ENCODE measurements at places on chromosomes 1 and 21.
A peak's percentile ranks its signal among the peaks of the same experiment; 100 is the strongest.

DNA sequence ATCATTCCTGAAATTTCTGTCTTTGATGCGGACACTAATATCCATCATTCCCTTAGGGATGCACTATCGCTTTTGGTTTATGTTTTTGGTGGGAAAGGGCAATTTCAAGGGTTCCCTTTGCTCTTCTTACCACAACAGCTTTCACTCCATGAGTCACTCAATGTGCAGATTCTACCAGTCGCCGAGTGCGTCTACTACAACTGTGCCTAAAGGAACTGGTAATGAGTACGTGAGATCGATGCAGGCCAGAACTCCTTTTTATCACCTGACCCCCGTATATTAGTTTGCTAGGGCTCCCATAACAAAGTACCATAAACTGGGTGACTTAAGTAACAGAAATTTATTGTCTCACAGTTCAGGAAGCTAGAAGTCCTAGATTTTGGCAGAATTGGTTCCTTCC is 27.5 kb upstream of the TMEM54 start:
- no peak for DNase-seq

GRCh38 chr1:244011786-244012185 is 39.3 kb upstream of the ZBTB18 start:
- no peak for DNase-seq

DNA sequence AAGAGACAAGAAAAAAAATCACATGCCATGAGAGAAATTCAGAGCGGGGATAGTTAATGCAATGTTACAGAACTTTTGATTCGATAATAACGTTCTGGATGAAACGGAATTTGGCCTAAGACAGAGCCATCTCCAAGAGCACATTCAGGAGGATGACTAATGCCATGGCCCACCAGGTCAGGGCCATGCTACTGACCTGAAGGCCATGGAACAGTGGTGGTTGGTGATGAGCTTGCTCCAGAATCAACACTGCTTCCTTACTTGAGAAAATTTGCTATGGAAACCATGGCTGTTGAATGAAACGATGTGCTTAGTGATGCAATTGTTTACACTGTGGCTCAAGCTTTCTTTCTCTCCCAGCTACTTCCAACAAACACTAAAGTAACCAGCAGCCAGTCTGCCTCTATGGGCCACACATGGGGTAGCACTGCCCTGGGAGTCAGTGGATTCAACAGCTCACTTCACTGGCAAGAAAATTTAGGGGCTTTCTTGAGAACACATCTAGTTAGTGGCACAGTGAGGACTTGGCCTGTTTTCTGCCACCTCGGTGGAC is 299.1 kb downstream of the PCP4 start:
- no peak for DNase-seq

DNA sequence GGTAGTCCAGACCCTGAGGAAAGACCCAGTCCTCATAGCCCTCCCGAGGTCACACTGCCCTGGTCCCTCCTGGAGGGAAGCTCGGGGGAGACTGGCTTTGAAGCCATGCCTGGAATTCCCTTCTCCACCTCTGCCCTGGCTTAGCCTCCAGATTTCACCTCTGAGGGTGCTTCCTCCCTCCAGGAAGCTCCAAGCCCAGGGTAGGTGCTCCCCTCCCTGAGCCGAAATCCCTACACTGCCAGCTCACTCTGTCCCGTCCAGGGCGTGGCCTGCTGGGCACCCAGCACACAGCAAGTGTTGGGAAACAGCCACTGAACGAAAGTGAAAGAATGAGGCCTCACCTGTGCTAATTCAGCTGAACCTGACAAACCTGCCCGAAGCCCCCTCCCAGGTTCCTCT is 6.0 kb upstream of the TNFRSF25 start:
- DNase-seq: no peak

DNA sequence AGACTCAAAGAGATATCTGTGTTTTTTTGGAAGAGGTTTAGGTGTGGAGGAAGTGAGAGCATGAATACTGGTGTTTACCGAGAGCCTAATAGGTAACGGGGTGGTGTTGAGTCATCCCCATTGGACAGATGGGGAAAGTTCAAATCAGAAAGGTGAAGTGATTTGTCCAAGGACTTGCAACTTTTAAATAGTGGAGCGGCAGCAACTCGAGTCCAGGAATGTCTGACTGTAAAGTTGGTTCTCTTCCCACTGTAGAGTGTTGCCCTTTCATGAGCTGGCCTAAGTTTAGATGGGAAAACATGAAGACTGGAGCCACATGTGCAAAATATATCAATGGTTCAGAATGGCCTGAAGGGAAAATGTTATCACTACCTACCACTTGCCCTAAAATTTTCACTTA is 125.7 kb downstream of the LYPLAL1 start:
- DNase-seq: no peak

GRCh38 chr21:41504030-41504429 is 3.9 kb downstream of the TMPRSS2 start:
- no peak for DNase-seq

- DNase-seq: peak; percentile 62
Observed at GRCh38 chr1:160539990-160540858, 17.2 kb upstream of the SLAMF6 start.

GRCh38 chr1:106889059-106889458 is 167.4 kb upstream of the PRMT6 start:
- no peak for DNase-seq

DNA sequence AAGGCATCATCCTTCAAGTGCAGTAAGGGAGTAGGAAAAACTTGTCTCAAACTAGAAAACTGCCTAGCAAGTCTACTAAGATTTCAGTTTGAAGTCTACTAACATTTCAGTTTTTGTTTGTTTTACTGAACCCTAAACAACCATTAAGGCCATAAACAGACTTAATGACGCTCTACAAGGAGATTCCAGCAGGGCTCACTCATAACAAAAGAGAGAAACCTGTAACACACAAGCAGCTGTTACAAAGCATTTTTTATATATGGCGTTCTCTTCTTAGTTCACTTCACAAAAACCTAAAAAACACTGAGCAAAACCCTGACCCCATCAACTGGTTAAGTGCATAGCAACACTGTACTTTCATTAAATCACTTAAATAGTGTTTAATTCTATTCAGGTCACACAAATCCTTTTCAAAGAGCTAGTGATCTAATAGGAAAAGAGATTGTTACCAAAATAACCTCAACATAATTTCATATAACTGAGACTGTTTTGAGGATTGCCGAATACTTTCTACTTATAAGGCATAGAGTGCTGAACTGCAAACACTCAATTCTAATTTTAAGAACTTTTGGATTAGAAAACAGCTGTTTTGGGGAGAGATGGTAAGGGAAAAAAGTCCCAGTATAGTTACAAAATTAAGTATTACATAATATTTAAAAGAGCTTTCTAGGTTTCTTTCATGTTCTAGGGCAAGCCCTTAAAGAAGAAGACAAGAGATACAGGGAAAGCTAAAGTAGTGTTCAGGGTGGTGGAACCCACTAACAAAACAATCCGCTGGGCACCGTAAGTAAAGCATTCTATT is 1.4 kb downstream of the B3GALNT2 start:
- no peak for DNase-seq

DNA sequence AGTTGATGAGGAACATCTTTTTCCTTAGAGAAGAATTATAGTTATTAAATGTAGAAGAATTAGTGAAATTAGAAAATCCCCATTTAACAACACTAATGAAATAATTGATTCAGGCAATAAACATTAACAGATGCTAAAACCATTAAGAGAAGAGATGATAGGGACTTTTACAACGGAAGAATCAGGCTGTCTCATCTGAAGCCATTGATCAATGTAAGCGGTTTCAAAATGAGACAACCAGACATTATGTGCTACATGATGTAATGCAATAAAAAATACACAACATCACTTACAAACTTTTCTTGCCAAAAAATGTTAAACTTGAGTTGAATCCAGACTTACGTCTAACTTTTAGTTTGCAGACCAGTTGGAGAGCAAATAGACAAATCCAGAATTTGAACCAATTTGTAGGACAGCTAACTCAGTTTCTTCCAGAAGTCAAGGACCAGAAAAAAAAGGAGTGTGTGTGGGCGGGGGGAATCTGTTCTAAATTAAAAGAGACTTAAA is 165.4 kb upstream of the DPT start:
- DNase-seq: no peak

- no peak for DNase-seq
Observed at GRCh38 chr1:216458812-216459211, 35.6 kb upstream of the USH2A start.

GRCh38 chr1:208215393-208215792 is 28.8 kb downstream of the PLXNA2 start:
- DNase-seq: no peak

- DNase-seq: peak; percentile 42
Observed at GRCh38 chr1:51558375-51558924, 39.4 kb upstream of the EPS15 start.

DNA sequence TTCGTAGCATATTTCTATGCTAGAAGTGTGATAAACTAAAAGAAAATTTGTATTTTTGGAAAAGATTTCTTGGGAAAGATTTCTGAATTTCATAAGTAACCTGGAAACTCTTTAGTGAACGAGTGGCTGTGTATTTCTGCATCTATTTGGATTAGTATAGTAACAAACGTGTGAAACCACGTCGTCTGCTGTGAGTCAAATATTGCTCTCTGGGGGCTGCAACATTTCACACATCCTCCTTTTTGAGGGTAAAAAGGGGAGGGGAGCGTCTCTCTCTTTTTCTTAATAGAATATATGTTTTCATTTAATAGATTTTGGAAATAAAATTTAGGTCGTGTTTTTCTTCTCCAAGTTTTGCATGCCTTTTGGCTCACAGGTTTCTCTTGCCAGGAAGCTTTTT is 44.8 kb downstream of the LHX9 start:
- DNase-seq: no peak

DNA sequence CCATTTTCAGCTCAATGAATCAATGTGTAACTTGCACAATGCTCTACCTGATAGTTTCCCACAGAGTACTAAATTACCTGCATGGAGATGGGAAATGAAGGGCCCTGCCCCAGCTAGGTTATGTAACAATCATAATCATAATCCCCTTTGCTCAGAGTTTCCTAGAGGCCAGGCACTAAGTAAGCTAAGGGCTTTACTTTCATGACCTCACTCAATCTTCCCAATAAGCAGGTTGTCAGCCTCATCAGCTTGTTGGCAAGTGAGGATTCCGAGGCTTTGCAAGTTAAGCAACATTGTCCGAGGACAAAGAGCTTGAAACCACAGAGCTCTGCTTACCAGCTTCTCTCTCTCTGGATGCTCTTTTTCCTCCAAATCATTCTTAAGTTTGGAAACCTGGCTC is 64.1 kb upstream of the NTPCR start:
- no peak for DNase-seq

GRCh38 chr1:77540501-77541161 is 141.8 kb downstream of the ZZZ3 start:
- DNase-seq: no peak

GRCh38 chr1:26358411-26359384 is 4.8 kb upstream of the CRYBG2 start:
- peak; percentile 85 for DNase-seq

GRCh38 chr1:37865348-37866120 is 6.1 kb upstream of the MTF1 start:
- peak; percentile 71 for DNase-seq

DNA sequence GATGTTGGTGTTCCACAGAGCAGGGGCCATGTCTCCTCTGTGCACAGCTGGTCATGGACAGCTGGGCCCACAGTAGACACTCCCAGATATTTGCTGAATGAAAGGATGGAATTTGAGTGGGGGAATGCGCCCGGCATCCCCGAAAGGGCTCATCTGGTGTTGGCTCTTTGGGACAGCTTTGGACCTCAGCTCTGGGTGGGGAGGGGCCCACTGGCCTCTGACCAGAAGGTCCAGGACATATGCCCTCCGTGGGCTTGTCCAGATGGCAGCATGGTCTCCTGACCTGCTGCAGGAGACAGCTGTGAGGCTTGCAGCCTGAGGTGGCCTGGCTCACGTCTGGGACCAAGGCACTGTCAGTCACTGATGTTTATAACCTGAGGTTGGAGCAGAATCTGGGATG is 160.4 kb upstream of the AJAP1 start:
- no peak for DNase-seq

DNA sequence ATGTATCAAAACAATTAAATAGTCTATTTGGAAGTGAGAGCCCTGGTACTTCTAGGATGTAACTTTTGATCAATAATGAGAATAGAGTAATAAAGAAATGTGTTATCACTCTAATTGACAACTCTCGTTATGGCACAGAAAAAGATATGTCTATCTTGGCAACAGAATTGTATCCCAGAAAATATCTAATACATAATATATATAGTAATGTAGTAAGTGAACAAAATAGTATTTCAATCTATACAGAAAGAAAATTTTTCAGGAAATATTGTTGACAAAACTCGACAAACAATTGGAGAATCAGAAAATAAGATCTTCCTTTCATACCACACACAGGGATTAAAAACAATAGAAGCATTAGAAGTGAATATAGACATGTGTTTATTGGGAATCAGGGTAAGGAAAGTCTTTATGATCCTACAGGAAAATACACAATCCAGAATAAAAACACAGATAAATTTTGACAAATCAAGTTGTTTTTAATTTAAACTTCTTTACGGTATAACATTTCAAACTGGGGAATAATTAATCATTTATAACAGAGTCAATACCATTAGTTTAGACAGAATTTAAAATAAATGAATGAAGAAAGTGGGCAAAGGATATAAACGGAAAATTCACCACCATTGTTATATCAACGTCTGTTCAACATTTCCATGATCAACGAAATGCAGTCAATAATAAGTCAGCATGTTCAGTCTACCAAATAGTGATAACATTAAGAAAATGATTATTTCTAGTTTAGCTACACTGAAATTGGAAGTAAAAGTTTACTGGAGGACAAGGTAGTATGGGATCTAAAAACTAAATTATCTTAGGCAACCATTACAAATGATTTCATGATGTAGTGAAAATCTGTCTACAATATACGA is 1526.5 kb upstream of the TPTE start:
- DNase-seq: no peak

Data from activated CD4-positive, alpha-beta T cell treated with anti-CD3 and anti-CD28 coated beads for 36 hours (primary cell).